ENCODE measurements at places on chromosomes 1 and 21. TPM values are rescaled to one million over a fixed set of nuclear protein-coding genes. Genes with fewer than 3 reads are reported as not detected.

SPRR1B gene
- total RNA-seq = not detected

RPRD2 gene
- 28.4 TPM for total RNA-seq

ACTA1 gene
- total RNA-seq = 0.99 TPM

RAD54L gene
- 0.68 TPM for total RNA-seq

PTPN7 gene
- total RNA-seq = 4.3 TPM

NFASC gene
- 26.2 TPM for total RNA-seq

OR2M3 gene
- not detected for total RNA-seq

FCRL1 gene
- 1.8 TPM for total RNA-seq

PKLR gene
- total RNA-seq = not detected

SAMSN1 gene
- total RNA-seq = 20.5 TPM

TFF2 gene
- 17.0 TPM for total RNA-seq

IVL gene
- total RNA-seq = 0.27 TPM

PLXNA2 gene
- total RNA-seq = 62.2 TPM

TRIM63 gene
- total RNA-seq = not detected

RNF223 gene
- 0.71 TPM for total RNA-seq

DYRK3 gene
- 11.9 TPM for total RNA-seq

Data from thoracic aorta (tissue), 2 donors.